Retinal pigment epithelial cell (primary cell): ENCODE measurements at places on chromosomes 5 and 9.

GRCh38 chr5:83428890-83429289 is 42.7 kb upstream of the VCAN start:
- DNase-seq, result no peak

DNA sequence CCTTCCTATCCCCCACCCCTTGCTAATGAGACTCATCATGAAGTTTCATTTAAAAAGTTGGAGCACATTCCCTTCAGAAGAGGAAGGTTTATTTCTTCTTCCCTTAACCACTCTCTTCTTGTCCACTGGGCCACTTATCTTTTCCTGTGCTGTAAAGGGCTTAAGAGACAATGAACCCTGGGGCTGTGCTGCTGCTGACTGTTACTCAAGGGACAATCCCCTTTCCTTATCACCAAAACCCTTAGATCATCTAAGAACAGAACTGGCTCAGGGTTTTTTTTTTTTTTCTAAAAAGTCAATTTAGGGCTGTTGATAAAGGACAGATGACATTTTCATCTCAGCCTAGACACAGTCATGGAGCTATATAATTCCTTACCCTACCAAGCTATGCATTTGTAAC is 29.6 kb downstream of the CAPSL start:
- DNase-seq, result no peak

GRCh38 chr5:146669656-146670055 is 153.7 kb upstream of the GPR151 start:
- DNase-seq, result peak; percentile 84

GRCh38 chr5:93580927-93581445 is at the start of gene NR2F1-AS1:
Gene NR2F1-AS1, minus strand, starts transcription at chr5:93581219.
- no peak for DNase-seq

DNA sequence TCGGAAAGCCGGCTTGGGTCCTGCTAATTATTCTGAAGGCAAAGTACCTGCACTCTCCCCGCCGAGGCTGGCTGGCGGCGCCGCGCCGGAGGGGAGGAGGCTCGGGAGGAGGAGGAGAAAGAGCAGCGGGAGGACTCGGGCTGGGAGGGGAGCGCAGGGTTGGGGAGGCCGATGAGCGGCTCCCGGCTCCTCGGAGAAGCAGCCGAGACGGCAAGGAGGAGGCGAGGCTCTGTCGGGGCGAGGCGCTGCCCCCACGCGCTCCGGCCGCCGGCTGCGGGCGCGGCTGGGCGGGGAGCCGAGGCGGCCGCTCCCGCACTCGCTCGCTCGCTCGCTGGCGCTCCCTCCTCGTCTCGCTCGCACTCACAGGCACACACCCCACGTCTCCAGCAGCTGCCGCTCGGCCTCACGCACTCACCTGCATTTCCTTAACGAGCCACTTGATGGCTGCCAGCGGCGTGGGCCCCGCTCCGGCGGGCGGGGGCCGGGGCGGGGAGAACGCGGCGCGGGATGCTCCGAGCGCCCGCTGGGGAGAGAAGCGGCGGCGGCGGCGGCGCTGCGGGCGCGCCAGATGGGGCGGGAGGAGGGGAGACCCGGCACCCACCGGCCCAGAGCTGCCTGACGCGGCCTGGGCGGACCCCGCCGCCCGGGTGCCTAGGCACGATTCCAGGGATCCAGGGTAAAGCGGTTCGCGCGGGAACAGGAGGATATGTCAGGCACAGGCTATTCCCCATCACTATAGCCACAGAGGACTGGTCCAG is at the start of gene PTPRD:
PTPRD (minus strand) TSS at position 362 of the 758 bp plus-strand sequence.
- DNase-seq, result peak; percentile 16

- no peak for DNase-seq
These were observed 204.4 kb downstream of the SH3GL2 start for GRCh38 chr9:17783227-17783626.

- DNase-seq, result no peak
These were observed 17.3 kb downstream of the ADRB2 start for GRCh38 chr5:148843510-148844318.

DNA sequence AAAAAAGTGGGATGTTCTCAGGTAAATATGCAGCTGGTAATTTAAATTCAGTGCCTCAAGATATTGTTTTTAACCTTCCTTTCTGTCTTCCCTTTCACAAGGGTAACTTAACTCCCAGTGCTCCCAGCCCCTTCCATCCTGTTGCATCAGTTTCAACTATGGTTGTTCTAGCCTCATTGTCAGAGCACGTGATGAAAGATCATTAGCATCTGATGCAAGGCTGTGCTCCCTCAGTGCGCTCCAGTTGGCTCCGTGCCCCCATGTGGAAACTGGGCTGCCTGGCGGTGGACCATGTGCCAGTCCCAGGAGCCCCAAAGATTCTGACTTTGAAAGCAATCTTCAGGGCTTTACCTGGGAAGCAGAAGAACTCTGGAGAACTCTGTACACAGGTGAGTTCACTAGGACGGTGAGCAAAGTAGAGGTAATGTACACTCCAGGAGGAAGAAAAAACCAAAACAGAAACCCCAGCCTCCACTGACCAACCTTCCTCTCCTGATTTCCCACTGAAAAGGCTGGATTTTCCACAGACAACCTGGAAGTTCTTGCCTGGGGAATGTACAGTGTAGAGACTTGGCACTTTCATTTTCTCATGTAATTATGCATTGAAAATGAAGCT is 96.9 kb downstream of the SLC1A3 start:
- no peak for DNase-seq

GRCh38 chr5:72234265-72234700 is 85.8 kb downstream of the MRPS27 start:
- no peak for DNase-seq

- DNase-seq, result no peak
These were observed 96.3 kb upstream of the HMHB1 start for GRCh38 chr5:143715616-143716015.

DNA sequence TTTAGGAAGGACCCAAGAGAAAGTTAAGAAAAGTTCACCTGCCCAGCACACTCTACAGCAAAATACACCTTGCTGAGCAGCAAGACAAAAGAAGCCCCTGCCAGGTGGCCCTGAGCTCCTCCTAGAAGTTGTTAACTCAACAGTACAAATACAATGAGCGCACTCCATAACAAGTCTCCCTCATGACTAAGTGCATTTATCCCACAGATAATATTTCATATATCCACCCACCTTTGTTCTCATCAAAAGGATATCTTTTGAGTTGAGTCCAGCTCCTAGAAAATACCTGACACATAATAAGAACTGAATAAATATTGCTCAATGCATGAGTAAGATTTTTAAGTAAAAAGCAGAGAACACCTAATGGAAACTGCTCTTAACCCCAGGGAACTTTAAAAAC is 73.3 kb downstream of the ABCA1 start:
- DNase-seq, result no peak

GRCh38 chr5:2281446-2281845 is 398.7 kb upstream of the IRX4 start:
- no peak for DNase-seq

GRCh38 chr5:16505140-16505891 is 39.7 kb upstream of the ZNF622 start:
- no peak for DNase-seq
